ENCODE measurements at places on chromosomes 13 and 19.
A peak's percentile ranks its signal among the peaks of the same experiment; 100 is the strongest.

DNA sequence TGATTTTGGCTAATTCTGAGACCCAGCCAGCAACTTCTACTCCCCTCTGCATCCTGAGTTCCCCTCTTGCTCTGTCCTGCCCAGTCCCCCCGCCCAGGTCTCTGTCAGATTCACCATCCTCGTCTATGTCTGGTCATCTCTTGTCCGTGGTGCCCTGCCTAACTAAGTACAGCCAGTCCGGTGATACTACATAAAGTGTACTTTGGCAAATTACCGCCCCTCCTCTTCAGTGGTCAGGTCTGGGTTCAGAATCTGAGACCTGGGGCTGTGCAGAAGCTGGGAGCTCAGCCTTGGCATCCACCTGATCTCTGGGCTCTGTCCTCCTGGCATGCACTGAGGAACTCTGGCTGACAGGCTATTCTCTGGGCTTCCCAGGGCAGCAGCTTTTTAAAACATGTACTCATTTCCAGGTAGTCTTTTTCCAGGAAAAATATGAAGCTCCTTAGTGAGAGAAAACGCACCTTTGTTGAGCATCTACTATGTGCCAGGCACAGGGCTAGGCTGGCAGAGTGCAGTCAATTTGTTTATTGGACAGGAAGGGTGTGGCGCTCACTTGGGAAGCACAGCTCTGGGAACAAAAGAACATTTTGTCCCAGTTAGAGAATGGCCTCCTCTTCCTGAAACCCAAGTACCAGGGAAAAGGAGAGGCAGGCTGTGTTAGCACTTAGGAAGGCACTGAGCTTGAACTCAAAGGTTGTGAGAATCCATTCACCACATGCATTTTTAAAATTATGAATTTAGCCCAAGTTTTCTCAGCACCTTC lies 88.9 kb downstream of the TSHZ3 start:
- no peaks in the 10 kb centered on the region for H3K27me3 ChIP-seq
- no peaks in the 10 kb centered on the region for H3K4me1 ChIP-seq
- DNase-seq: no peak
- H3K27ac ChIP-seq: no peak overlapping the region
- H3K36me3 ChIP-seq: no peaks in the 10 kb centered on the region

DNA sequence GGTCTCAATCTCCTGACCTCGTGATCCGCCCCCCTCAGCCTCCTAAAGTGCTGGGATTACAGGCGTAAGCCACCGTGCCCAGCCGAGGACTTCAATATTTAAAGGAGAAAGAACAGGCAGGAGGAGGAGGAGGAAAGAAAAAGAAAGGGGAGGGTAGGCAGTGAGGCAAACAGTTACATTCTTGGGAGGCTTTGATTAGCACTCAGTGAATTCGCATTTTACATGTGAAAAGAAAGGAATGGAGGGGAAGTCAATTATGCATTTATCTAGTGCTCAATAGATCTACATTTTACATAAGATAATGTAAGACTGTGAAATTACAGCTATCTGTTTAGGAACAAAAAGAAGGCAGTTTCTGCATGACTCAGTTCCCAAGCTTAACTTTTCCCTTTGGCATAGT lies 30.9 kb upstream of the CXCL17 start:
- H3K27me3 ChIP-seq: peaks cover 13% of the 10 kb centered on the region
- DNase-seq: no peak
- H3K36me3 ChIP-seq: no peaks in the 10 kb centered on the region
- no peaks in the 10 kb centered on the region for H3K4me1 ChIP-seq

DNA sequence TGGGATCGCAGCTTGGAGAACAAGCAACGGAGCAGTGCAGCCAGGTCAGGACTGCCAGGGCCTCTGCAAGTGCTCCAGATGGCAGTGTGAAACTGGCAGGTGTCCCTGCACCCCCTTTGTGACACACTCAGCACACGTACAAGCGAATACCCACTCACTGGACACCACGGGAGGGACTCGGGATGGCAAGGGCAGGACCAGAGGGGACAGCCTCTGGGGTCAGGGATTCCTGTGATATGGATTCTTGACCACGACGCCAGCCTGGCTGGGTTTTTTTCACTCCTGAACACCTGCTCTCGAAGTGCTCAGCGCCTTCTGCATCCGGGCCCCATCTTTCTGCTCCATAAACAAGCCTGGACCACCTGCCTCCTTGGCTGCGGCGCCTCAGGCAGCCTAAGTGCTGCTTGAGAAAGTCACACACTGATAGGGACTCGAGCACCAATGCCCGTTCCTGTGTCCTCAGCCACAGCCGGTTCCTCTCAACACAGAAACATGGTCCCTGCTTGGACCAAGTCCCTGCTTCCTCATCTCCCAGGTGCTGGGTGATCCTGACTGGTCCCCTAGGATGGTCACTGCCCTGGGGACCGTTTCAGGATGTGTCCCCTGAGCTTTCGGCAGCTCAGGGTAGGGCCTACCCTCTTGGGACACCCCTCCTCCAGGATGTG lies 22.0 kb downstream of the ELAVL1 start:
- no peak for DNase-seq
- peak overlapping the region; percentile 87 for H3K27ac ChIP-seq
- peaks cover 52% of the 10 kb centered on the region for H3K36me3 ChIP-seq
- no peak overlapping the region for H3K4me3 ChIP-seq
- H3K4me1 ChIP-seq: peaks cover 34% of the 10 kb centered on the region

DNA sequence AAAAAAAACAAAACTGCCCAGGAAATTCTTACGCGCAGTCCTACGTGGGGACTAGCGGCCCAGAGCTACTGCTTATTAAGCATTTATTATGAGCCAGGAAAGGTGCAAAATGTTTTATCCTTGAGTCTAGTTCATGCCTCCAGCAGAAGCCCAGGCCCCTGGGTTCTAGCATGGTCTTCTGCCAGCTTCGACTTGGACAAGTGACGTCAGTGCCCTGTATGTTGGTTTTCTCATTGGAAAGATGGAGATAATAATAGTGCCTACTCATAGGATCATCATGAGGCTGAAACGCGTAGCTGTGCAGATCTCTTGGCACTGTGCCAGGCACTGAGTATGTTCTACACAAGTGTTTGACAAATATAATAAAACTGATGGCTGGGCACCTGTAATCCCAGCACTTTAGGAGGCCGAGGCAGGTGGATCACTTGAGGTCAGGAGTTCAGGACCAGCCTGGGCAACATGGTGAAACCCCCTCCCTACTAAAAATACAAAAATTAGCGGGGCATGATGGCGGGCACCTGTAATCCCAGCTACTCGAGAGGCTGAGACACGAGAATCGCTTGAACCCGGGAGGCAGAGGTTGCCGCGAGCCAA lies 12.4 kb upstream of the SULT2B1 start:
- H3K4me3 ChIP-seq: no peak overlapping the region
- DNase-seq: peak; percentile 58
- H3K36me3 ChIP-seq: no peaks in the 10 kb centered on the region
- H3K27me3 ChIP-seq: no peaks in the 10 kb centered on the region

DNA sequence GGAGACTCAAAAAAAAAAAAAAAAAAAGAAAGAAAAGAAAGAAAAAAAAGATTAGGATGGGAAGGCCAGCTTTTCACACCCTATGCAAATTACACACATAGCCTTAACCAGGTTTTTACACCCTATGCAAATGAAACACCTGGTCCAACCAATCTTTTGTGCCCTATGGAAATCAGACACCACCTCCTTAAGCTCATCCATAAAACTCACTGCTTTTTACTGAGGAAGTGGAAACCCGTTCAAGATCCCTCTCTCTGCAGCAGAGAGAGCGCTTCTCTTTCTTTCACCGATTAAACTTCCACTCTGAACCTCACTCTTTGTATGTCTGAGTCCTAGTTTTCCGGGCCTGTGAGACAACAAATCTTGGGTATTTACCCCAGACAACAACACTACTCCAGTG lies 25.3 kb upstream of the HOMER3 start:
- peak overlapping the region; percentile 27 for H3K27ac ChIP-seq
- DNase-seq: peak; percentile 31
- no peaks in the 10 kb centered on the region for H3K27me3 ChIP-seq
- H3K4me1 ChIP-seq: no peaks in the 10 kb centered on the region
- H3K4me3 ChIP-seq: no peak overlapping the region

DNA sequence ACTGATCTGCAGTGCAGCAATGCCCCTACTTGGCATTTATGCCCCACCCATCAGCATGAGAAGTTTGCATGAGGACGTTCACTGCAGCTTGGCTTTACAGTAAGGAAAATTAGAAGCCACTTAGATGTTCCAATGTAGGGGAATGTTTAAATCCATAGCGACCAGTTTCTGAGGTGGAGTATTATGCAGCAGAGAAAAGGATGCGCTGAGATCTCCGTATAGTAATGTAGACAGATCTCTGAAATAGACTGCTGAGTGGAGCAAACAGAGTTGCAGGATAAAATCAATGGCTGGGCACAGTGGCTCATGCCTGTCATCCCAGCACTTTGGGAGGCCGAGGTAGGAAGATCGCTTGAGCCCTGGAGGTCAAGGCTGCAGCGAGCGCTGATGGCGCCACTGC lies 10.1 kb downstream of the PGPEP1 start:
- no peak overlapping the region for H3K27ac ChIP-seq
- H3K4me3 ChIP-seq: no peak overlapping the region
- H3K27me3 ChIP-seq: peaks cover 12% of the 10 kb centered on the region
- no peaks in the 10 kb centered on the region for H3K36me3 ChIP-seq
- H3K4me1 ChIP-seq: peaks cover 25% of the 10 kb centered on the region

DNA sequence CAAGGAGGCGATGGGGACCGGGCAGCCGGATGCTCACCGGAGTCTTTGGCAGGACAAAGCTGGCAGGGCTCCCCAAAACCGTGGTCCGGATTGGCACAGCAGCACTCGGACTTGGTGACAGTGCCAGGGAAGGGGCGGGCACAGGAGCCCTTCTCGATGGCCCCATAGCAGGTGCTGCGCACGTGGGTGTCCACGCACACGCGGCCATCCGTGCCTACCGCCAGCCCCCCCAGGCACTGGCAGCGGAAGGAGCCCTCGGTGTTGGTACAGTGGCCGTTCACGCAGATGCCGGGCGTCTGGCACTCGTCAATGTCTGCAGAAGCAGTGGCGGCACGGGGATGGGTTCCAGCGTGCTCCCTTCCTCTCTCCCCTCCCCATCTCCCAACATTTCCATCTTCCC lies 17.9 kb downstream of the FBN3 start:
- H3K27me3 ChIP-seq: peaks cover 46% of the 10 kb centered on the region
- no peak overlapping the region for H3K27ac ChIP-seq
- H3K36me3 ChIP-seq: peaks cover 5% of the 10 kb centered on the region
- H3K4me1 ChIP-seq: no peaks in the 10 kb centered on the region

GRCh38 chr13:85771856-85772255 lies 27.4 kb downstream of the SLITRK6 start:
- no peaks in the 10 kb centered on the region for H3K27me3 ChIP-seq
- no peak overlapping the region for H3K4me3 ChIP-seq
- H3K36me3 ChIP-seq: peaks cover 4% of the 10 kb centered on the region
- peak overlapping the region; percentile 74 for H3K27ac ChIP-seq

DNA sequence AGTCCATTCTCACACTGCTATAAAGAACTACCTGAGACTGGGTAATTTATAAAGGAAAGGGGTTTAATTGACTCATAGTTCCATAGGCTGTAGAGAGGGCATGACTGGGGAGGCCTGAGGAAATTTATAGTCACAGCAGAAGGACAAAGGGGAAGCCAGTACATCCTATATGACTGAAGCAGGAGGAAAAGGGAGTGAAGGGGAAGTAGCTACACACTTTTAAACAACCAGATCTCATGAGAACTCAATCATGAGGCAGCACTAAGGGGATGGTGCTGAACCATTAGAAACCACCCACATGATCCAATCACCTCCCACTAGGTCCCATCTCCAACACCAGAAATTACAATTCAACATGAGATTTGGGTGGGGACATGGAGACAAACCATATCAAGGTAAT lies 209.1 kb downstream of the DIAPH3 start:
- H3K4me3 ChIP-seq: no peak overlapping the region
- no peaks in the 10 kb centered on the region for H3K4me1 ChIP-seq
- H3K36me3 ChIP-seq: peaks cover 7% of the 10 kb centered on the region

GRCh38 chr13:29969286-29969685 lies 118.9 kb upstream of the UBL3 start:
- peak; percentile 14 for DNase-seq
- no peaks in the 10 kb centered on the region for H3K27me3 ChIP-seq
- H3K36me3 ChIP-seq: no peaks in the 10 kb centered on the region
- H3K4me1 ChIP-seq: no peaks in the 10 kb centered on the region
- H3K27ac ChIP-seq: no peak overlapping the region

DNA sequence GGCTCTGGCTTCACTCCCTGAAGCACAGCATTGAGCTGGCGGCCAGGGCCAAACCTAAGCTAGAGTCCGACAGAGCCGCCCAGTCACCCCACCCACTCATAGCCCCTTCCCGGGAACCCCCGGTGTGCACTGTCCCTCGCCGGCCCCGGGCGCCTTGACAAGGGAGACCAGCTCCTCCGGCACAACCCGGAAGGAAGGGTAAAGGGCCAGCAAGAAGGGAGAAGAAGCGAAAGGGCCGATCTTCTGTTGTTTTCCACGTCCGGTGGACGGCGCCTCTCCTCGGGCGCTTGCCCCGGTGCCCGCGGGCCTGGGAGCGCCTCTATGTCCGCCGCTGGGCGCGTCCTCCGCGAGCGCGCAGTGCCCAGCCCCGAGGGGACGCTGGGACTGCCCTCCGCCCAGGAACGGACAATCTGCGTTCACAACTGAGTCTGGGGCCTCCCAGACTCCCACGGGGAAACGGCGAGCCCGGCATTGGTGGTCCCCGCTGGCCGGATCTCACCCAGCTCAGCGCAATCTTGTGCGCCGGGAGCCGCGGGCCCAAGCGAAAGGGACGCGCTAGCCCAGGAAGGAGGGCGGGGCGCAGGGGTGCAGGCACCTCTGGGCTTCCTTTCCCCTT lies 172.5 kb upstream of the MIR17HG start:
- no peaks in the 10 kb centered on the region for H3K4me1 ChIP-seq
- peaks cover 51% of the 10 kb centered on the region for H3K27me3 ChIP-seq
- no peak for DNase-seq
- H3K27ac ChIP-seq: no peak overlapping the region
- H3K4me3 ChIP-seq: no peak overlapping the region
- H3K36me3 ChIP-seq: no peaks in the 10 kb centered on the region

DNA sequence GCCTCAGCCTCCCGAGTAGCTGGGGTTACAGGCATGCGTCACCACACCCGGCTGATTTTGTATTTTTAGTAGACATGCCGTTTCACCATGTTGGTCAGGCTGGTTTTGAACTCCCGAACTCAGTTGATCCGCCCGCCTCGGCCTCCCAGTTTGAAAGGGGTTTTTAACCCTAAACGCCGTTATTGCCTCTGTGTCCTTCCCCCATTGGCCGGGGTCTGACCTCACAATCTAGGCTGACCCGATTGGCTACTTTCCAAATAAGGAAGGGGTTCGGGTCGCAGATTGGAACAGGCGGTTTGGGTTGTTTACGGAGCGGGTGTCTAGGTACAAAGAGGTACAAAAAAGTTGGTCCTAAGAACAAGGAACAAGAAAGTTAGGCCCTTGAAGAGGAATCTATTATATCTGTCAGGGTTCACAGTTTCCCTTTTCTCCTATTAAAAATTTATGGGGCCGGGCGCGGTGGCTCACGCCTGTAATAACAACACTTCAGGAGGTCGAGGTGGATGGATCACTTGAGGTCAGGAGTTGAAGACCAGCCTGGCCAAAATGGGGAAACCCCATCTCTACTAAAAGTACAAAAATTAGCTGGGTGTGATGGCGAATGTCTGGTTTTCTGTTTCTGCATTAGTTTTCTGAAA lies 1.0 kb downstream of the ZNF253 start:
- H3K36me3 ChIP-seq: peaks cover 7% of the 10 kb centered on the region
- no peaks in the 10 kb centered on the region for H3K27me3 ChIP-seq
- H3K4me1 ChIP-seq: no peaks in the 10 kb centered on the region
- no peak for DNase-seq
- peak overlapping the region; percentile 96 for H3K27ac ChIP-seq

- H3K4me3 ChIP-seq: no peak overlapping the region
- H3K36me3 ChIP-seq: no peaks in the 10 kb centered on the region
- no peaks in the 10 kb centered on the region for H3K4me1 ChIP-seq
- no peak for DNase-seq
- H3K27ac ChIP-seq: no peak overlapping the region
- peaks cover 11% of the 10 kb centered on the region for H3K27me3 ChIP-seq
Measured at GRCh38 chr13:77908531-77908930, 10.1 kb downstream of the EDNRB start.

All from MCF 10A (cell line).